HCT116 (cell line): ENCODE measurements at places on chromosomes 4 and X.
A peak's percentile ranks its signal among the peaks of the same experiment; 100 is the strongest.

DNA sequence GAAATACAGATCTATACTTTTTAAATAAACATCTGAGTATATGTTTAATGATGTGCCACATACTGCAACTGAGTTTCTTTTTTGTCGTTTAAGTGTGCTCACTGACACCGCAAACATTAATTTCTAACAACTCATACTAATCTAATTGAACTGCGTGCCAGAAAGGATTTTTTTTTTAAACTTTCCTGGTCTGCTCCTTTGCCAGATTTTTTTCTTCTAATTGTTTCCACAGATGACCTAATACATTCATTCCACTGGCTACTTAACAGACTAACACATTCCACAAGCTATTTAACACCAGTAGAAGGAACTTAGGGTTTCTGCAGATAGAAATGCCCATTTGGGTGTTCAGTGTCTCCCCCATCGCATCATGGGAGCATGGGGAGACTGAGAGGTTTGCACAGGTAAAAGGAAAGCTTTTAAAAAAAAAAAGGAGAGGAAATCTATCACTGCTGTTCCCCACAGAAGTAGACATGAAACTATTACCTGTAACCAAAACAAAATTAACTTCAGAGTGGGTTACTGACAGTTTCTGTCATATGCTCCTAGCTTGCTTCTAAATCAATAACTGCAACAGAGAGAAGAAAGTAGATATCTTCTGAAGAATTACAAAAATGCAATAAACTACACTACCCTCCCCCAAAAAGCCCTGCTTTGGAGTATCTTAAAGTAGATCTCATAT, 31.6 kb downstream of the SH3KBP1 start:
- DNase-seq, result no peak

GRCh38 chr4:9870165-9870790, 88.8 kb downstream of the DRD5 start:
- no peak for DNase-seq

DNA sequence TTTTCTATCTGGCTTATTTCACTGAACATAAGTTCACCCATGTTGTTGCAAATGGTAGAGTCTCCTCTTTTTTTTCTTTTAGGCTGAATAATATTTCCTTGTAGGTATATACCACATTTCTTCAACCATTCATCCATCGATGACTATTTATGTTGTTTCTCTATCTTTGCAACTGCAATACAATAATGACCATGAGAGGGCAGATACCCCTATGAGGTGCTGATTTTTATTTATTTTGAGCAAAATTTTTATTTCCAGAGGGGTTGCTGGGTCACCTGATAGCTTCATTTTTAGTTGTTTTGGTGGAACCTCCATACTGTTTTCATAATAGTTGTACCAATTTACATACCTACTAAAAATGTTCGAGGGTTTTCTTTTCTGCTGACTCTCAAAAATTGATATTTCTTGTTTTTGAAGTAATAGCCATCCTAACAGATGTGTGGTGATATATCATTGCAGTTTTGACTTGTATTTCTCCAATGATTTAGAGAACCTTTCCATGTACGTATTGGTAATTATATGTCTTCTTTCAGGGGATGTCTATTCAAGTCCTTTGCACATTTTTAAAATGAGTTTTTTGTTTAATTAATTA, 1697.0 kb downstream of the PCDH7 start:
- DNase-seq, result no peak

DNA sequence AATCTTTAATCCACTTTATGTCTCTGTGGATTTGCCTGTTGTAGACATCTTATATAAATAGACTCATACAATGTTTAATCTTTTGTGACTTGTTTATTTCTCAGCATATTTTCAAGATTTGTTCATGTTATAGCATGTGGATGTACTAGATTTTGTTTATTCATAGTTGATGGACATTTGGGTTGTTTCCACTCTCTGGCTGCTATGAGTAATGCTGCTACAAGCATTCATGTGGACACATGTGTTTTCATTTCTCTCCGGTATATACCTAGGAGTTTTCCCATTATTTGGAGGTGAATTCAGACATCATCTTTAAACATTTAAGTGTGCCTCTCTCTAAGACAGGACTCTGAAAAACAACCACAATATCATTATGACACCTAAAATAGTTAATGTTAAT, 2.3 kb downstream of the IKBKG start:
- no peak for DNase-seq

DNA sequence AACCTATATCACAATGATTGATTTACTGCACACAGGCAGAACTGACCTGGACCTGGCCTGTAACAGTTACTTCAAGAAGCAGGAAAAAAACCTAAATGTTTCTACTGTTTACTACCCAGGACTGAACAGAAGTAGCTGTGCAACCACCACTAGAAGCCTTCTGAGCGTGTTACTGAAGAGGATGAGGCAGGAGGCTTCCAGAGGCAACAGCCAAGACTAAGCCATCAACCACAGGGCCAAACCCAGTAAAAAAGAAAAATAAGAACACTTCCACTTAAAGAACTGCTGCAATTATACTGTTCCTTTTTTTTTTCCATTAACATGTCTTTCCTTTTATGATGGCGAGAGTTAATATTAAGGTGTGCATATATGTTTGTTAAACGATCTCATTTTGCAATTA, 29.4 kb upstream of the TTC29 start:
- no peak for DNase-seq

GRCh38 chr4:188138227-188138626, 1.0 kb upstream of the TRIML1 start:
- DNase-seq, result no peak

- no peak for DNase-seq
Measured at GRCh38 chrX:156001001-156001666, 3.6 kb downstream of the IL9R start.

- DNase-seq, result no peak
Measured at GRCh38 chrX:19926095-19926494, 38.7 kb upstream of the SH3KBP1 start.

DNA sequence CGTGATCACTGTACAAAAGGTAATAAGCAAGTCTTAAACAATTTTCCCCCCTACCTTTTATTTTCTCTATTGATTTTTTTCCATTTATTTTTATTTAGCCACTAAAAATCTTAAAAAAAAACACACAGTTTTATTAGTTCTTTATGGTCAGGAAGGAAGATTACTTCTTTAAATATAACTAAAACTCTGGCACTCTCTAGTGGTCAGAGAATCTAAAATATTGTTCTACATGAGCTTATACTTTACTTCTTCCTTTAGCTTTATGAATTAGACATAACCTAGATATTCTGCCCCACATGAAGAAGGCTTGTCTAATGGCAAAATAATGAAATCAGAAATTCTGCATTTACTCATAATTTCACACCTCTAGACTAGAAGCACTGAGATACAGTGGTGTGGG, 135.2 kb downstream of the PDE5A start:
- DNase-seq, result no peak

GRCh38 chr4:51853027-51853682, 10.2 kb downstream of the DCUN1D4 start:
- no peak for DNase-seq

- DNase-seq, result peak; percentile 57
Measured at GRCh38 chr4:85210353-85210752, 243.9 kb upstream of the WDFY3 start.

GRCh38 chr4:93370256-93370655, 458.3 kb upstream of the ATOH1 start:
- DNase-seq, result no peak

DNA sequence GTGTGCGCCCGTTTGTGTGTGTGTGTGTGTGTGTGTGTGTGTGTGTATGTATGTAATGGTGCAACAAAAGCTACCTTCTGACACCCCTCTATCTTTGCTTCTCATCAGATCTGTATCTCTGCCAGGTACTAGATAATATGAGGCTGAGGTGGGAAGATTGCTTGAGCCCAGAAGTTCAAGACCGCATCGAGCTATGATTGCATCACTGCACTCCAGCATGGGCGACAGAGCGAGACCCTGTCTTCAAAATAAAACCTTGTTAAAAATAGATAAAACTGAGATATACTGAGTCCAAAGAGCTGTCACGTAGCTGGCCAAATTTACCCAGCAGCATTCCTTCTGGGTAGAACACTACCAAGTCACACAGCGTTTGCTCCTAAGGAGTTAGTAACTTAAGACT, 18.4 kb downstream of the NLGN4X start:
- DNase-seq, result no peak

- no peak for DNase-seq
Measured at GRCh38 chr4:43275779-43276178, 383.3 kb downstream of the GRXCR1 start.

GRCh38 chr4:52843958-52844357, 18.2 kb upstream of the RASL11B start:
- DNase-seq, result no peak

DNA sequence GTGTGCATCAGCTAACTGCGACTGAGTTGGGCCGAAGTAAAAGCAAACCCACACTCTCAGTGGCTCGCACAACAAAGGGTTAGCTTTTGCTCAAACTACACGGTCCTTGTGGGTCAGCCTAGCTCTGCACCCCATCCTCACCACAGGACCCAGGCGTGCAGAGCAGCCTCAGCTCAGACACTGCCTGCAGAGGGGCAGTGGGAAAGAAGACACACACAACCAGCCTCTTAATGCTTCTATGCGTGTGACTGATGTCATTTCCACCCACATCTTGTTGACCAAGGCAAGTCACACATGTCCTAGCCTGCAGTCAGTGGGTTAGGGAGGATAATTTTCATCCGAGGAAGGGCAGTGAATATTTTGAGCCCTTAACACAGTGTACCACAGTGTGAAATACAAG, 40.5 kb downstream of the HMGB2 start:
- no peak for DNase-seq

DNA sequence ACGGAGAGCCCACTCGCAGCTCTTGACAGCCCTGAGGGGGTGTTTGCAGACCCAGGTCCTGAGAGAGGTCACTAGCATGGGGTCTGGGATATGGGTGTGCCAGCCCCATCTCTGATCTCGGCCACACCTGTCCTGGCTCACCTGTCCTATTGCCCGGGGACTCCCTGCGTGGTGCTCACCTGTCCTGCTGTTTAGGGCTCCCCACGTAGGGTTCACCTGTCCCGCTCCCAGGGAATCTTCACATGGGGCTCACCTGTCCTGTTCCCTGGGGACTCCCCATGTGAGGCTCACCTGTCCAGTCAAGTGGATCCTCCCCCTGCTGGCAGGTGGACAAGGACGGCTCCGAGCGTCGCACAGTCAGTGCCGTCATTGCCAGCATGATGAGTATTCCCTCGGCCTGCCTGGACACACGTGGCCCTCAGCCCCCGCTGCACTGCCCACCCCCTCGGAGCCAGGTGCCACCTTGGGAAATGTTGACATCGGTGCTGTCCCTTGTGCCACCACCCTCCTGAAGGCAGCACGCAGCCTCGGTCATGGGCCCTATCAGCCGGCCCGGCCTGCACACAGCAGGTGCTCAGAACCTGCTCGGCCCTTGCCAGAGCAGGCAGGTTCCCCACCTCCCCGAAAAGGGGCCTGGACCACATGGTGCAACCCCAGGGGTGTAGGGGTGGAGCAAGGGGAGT, 6.3 kb downstream of the SLC49A3 start:
- DNase-seq, result no peak

DNA sequence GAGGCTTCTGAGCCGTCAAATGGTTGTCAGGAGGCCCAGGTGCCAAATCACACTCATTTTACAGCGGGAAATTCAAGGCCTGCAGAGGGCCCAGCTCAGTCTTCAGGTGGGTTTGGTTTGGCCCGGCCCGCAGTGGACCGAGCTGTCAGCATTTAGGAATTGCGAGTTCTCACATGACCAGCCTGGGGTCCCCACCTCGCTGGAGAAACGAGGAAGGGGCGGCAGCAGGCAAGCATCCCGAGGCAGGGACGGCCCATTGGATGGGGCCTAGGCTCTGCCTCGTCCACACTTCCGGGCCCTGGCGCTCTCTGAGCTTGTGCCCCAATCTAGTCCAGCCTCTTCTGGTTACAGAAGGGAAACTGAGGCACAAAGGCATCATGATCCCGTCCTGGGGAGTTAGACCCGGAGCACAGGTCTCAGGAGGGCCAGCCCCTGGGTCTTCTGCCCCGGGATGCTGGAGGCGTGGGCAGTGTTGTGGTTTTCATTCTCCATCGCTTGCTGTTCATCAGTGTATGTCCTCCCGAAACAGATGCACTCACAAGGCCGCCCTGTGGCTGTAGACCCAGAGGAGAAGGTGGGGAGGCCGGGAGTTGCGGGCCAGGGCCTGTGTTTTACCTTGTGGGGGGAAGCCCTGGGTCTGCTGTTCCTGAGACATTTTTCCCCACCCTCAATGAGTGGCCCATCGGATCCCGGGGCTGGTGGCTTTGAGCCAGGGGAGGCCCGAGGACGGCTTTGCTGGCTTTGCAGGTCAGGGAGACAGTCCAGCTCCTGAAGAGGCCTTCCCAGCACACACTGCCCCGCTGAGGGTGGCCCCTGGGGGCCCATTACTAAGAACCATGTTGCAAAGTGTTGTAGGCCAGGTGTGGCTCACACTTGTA, 8.9 kb downstream of the PSAPL1 start:
- no peak for DNase-seq

- peak; percentile 24 for DNase-seq
Measured at GRCh38 chr4:37976991-37977470, 16.8 kb downstream of the PTTG2 start.

- DNase-seq, result peak; percentile 7
Measured at GRCh38 chr4:92303621-92304027, at the start of gene GRID2. Gene GRID2, plus strand, starts transcription at chr4:92303966.

GRCh38 chr4:184188443-184189400, 29.0 kb downstream of the ENPP6 start:
- DNase-seq, result no peak

- DNase-seq, result peak; percentile 88
Measured at GRCh38 chr4:48269861-48270522, 354 bp upstream of the TEC start.

- DNase-seq, result no peak
Measured at GRCh38 chr4:46386570-46386969, 3.4 kb downstream of the GABRA2 start.

DNA sequence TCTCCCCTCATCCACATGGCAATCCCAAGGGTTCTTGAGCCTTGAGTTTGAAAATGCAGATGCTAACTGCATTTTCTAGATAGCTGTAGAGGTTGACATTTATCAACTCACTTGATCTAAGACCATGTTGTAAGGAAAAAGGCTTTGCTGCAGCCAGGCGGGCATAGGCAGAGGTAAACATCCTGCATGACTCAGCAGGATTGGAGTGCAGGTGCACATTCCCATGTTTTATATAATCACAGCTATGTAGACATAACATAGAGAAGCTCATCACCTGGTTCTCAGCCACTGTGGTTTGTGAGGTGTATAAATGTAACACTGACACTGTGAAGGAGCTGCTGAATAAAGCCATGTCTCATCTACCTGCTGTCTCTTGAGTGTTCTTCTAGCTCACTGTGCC, 62.3 kb upstream of the PDE5A start:
- peak; percentile 4 for DNase-seq

- no peak for DNase-seq
Measured at GRCh38 chrX:65821721-65822496, 154.5 kb downstream of the MSN start.

GRCh38 chr4:124934916-124935315, 222.4 kb upstream of the ANKRD50 start:
- DNase-seq, result no peak
